Muscle of back (tissue), 13 donors: ENCODE measurements at places on chromosomes 7 and 10. TPM values are rescaled to one million over a fixed set of nuclear protein-coding genes. Genes with fewer than 3 reads are reported as not detected.

Gene GPR15LG
- not detected for polyA plus RNA-seq

Gene STEAP1B
- polyA plus RNA-seq = 3.4 TPM

Gene PMS2
- polyA plus RNA-seq = 13.5 TPM

Gene GIMAP4
- polyA plus RNA-seq = 24.1 TPM

Gene DGKB
- 0.98 TPM for polyA plus RNA-seq
